ENCODE measurements at places on chromosomes 2 and 18.
A peak's percentile ranks its signal among the peaks of the same experiment; 100 is the strongest.

DNA sequence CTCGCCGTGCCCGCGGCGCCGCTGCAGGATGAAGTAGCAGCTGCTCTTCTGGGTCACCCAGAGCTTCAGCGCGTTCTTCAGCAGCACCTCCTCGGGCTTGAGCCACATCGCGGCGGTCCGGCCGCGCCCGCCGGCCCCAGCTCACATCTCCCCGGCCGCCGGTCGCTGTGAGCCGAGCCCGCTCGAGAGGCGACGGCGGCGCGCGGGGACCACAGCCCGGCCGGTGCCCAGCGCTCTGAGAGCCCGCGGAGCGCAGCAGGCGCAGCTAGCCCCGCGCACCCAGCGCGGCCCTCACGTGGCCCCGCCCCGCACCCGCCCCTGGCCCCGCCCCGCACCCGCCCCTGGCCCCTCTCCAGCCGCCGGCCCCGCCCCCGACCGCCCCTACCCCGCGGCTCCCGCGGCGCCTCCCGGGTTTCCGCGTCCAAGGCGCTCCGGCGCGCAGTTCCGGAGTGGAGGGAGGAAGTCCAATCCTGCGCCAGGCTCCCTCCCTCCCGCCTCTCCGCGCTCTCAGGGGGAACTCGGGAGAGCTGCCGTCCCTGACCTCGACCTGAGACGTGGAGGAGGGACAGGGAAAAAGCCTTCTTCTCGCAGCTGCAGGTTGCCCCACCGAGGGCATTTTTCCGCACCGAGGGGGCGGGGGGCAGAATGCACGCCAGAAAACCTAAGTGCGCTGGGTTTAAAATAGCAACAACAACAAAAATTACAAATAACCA, at the start of gene TBC1D8:
Gene TBC1D8, minus strand, starts transcription at position 237 of the 713 bp plus-strand sequence. Its CDS starts 129 bp downstream, at position 108.
- H3K27ac ChIP-seq = no peak within 1 kb of the TSS
- ATAC-seq = peak; percentile 93
- H3K4me3 ChIP-seq = peak within 1 kb of the TSS; percentile 79
- peaks cover 12% of the 10 kb centered on the region for H3K27me3 ChIP-seq
- no peaks in the 10 kb centered on the region for H3K36me3 ChIP-seq
- peaks cover 16% of the 10 kb centered on the region for H3K4me1 ChIP-seq

DNA sequence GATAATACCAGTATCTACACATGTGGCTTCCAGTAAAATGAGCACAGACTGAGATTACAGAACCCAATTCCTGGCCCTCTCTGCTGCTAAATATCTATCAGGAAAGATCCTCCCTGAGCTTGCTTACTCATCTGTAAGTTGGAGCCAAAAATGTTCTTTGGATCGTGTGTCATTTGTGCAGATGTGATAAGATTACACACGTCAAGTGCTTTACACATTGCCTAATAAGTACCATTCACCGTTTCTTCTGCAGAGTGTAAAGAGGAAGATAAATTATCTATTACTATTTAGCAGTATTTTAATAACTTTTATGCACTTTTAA, 23.2 kb upstream of the SLC20A1 start:
- no peak for ATAC-seq
- H3K27me3 ChIP-seq = no peaks in the 10 kb centered on the region
- H3K27ac ChIP-seq = no peak overlapping the region
- H3K4me3 ChIP-seq = no peak overlapping the region

DNA sequence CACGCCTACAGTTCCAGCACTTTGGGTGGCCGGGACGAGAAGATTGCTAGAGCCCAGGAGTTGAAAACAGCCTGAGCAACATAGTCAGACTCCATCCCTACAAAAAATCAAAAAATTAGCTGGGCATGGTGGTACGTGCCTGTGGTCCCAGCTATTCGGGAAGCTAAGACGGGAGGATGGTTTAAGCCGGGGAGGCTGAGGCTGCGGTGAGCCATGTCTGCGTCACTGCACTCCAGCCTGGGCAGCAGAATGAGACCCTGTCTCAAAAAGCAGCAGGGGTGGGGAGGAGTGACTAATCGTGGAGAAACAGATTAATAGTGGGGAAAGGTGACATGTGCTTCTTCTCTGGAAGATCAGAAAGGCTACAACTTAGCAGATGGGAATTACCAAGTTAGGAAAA, 58.1 kb upstream of the GPC1 start:
- H3K36me3 ChIP-seq = no peaks in the 10 kb centered on the region
- H3K4me1 ChIP-seq = no peaks in the 10 kb centered on the region
- H3K27ac ChIP-seq = no peak overlapping the region
- no peak for ATAC-seq
- no peak overlapping the region for H3K4me3 ChIP-seq
- no peaks in the 10 kb centered on the region for H3K27me3 ChIP-seq

- no peak for ATAC-seq
- H3K4me3 ChIP-seq = no peak overlapping the region
- peaks cover 13% of the 10 kb centered on the region for H3K36me3 ChIP-seq
- no peaks in the 10 kb centered on the region for H3K4me1 ChIP-seq
- no peaks in the 10 kb centered on the region for H3K27me3 ChIP-seq
Observed at GRCh38 chr2:144426981-144427479, 92.9 kb downstream of the ZEB2 start.

DNA sequence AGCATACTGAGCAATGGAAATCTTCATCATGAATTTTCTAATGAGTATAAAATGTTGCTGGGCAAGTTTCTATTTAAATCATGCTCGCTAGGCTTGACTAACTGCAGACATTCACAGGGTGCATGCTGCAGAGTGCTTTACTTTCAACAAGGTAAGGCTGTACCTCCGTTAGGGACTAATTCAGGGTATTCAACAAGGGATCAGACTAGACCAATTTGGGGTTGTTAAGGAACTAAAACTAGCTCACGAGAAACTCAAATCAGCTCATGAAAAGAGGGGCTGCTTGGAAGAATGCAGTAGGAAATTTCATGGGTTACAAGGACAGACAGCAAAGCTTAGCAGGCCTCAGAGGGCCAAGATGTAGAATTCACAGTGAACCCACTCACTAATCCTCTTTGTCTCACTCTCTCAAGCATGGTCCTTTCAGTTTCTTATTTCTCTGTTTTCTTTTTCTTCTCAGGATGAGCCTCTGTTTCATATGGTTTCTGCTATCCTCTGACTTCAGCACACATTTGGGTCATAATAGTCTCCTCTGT, 2.2 kb downstream of the MYO3B start:
- peaks cover 8% of the 10 kb centered on the region for H3K4me1 ChIP-seq
- no peaks in the 10 kb centered on the region for H3K27me3 ChIP-seq
- no peak overlapping the region for H3K4me3 ChIP-seq
- no peak overlapping the region for H3K27ac ChIP-seq
- no peak for ATAC-seq

DNA sequence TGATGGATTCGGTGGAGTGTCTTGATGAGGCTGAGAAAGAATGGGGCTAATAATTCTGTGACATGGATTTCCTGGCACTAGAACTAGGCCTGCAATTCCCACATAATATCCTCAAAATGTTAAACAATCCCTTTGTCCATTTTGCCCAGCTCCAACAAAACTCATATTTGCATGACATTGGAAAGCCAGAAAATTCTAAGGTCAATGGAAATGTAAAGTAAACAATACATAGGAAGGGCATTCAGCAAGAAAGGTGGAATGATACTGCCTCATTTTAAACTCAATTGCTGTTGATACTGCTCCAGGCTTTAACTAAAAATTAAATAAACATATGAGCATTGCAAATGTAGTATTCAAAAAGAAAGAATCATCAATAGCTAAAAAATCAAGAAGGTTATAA, 434.8 kb upstream of the SLC8A1 start:
- no peak overlapping the region for H3K4me3 ChIP-seq
- no peaks in the 10 kb centered on the region for H3K36me3 ChIP-seq

GRCh38 chr2:159249990-159250715, 36.4 kb downstream of the WDSUB1 start:
- H3K27ac ChIP-seq = no peak overlapping the region
- no peaks in the 10 kb centered on the region for H3K4me1 ChIP-seq
- no peaks in the 10 kb centered on the region for H3K27me3 ChIP-seq
- H3K4me3 ChIP-seq = no peak overlapping the region

DNA sequence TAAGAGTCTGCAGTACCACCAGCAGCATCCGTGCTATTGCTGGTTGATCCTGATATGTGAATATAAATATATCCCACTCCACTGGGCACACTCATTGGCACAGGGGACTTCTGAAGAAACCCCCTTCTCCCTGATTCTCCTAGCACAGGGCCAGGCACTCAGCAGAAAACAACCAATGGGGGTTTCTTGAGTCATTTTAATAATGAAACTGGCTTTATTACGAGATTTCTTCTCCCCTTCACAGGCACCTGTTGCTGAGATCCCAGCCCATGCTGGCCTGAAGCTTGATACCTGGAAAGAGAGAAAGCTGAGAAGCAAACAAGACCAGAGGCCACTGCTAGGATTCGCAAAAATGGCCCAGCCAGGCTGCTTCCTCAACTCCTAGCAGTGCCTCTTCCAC, 17.9 kb upstream of the CYRIA start:
- peaks cover 11% of the 10 kb centered on the region for H3K27me3 ChIP-seq
- H3K4me1 ChIP-seq = no peaks in the 10 kb centered on the region
- no peak overlapping the region for H3K27ac ChIP-seq
